ENCODE measurements at places on chromosomes 5 and 9.

DNA sequence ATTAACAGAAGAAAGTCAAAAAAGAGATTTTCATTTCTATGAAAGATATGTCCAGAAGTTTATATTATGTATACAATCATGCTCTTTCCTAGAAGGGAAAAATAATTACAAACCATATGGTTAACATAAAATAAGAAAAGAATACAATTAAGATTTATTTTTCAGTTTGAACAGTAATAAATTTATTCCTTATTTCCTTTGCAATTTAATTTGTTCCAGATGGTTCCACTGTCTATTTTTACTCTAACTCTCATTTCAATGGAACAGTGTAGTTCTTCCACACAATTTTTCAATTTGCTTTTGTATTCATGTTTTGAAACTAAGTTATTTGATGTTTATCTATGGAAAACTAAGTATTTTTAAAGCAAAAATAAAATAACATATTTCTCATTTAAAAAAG is 1026.3 kb downstream of the TAF11L14 start:
- no peak for DNase-seq

DNA sequence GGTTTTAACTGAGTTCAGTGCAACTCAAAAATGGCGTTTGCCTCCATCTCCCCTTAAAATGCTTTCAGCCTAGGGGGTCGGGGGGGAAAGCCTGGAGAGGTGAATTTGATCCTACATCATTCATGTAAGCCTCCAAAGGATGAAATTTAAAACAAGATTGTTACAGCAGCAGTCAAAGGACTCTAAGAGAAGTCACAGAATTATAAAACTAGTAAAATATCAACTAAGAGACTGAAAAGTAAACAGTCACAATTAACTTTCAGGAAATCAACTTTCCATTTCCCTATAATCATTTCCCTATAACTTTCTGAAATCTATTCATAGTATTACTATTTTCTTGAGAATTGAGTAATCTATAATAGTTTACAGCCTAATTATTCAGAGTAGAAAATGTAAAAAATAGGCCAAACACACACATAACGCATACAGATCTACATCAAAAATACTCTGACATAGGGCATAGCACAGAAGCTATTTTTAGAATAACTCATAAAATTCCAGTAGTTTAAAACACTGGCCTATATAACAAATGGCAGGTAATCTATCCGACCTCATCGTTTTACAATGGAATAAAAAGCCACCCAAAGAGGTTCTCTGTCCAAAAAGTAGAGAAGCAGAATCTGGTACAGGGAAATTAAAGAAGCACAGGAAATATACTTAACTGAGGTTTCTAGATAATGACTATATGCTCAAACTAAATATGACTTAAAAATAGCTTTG is 37.6 kb downstream of the FBXL17 start:
- no peak for DNase-seq

DNA sequence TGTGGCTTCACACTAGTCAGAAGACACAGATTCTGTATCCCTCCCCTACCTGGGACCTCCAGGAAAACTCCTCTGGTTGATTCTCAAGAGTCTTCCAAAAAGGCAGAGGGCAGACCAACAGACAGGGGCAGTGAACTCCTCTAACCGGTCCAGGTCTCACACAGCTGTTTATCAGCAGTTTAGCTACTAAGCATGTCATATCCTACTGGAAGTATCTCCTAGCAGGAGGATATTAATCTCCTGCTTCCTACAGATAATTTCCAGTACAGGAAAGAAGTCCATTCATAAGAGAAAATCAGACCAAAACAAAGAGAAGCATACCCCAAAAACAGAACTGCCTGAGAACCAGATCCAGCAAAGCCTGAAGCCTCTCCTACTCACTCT is 64.3 kb downstream of the DTWD2 start:
- DNase-seq: no peak

DNA sequence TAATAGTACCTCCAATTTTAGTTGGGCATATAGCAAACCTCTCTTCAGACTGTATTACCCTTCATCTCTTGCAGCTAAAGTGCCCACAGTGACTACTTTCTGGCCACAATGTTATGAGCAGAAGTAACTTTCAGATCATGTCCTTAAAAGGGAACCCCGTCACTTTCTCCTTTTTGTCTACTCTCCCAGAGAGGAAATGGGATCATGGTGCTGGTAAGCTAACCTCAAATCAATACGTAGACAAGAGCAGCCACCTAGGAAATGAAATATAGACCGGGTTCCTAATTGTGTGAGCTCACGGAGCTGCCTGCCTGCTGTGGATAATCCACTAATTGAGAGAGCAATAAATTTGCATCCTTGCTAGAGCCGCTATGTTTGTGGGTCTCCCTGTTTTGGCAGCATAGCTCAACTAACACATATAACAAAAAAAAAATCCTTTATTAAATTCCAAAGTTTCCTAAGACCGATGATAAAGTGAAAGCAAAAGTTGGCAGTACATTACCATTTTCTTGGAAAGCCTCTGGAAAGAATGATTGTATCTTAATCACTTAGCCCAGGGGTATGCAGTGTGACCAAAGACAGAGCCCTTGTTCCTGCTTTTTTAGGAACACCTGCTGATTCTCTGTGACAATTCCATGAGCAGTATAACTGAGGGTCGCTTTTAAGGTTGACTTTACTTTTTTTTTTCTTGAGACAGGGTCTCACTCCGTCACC is 5.6 kb upstream of the IL7R start:
- no peak for DNase-seq

DNA sequence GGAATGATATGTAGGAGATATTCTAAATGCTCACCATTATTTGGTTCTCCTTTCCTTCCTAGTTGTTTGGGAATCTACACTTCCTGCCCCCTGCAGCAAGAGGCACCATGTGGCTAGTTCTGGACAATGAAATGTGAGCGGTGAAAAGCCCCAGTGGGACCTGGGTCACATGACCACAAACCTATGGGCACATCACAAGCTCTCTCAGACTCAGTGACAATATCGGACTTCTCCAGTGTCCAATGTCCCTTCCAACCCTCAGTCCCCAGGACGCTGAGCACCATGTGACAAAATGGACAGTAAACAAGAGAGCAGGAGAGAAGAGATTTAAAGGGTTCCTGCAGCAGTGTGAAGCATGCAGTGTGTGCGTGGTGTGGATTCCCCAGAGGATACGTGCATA is 44.6 kb upstream of the FOXE1 start:
- DNase-seq: peak; percentile 95

DNA sequence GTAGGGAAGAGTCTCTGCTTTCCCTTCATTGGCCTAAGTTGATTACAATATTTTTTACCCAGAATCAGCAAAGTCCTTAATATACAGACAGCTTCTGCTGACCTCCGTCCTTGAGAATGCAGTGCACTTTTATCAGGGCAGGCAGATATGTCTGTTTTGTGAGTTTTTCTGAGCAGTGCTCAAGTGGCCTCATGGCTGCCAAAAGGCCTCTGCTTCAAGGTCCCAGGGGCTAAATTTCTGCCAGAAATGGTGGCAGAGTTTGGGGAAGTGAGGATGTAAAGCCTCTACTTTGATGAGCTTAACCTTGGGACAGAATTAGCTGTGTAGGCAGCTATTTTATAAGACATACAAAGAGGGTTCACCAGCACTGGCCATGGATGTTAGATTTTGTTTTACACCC is 275.8 kb downstream of the ADAMTSL1 start:
- no peak for DNase-seq

Measured in NCI-H69 (cell line).